ENCODE measurements at places on chromosomes 12 and 14.

DNA sequence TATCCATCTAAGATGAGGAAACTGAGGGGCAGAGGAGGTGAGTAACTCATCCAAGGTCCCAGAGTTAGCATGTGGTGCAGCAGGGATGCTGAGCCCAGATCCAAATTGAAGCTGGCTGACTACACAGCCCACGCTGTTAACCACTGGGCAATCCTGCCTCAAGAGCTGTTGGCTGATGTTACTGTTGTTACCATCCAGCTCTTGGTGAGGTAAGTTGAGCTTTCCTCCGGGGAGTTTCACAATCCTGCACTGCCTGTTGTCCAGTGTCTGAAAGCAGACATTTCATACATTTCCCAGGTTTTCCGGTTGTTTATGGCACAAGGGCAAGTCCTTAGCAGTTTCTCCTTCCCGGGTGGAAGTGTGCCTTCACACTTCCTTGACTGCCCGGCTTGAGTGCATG is 14.5 kb downstream of the CYP46A1 start:
- DNase-seq = no peak

- DNase-seq = no peak
Observed at GRCh38 chr12:91213-91612, 24.6 kb downstream of the IQSEC3 start.

- DNase-seq = no peak
Observed at GRCh38 chr12:71639341-71639760, 24.3 kb downstream of the ZFC3H1 start.

DNA sequence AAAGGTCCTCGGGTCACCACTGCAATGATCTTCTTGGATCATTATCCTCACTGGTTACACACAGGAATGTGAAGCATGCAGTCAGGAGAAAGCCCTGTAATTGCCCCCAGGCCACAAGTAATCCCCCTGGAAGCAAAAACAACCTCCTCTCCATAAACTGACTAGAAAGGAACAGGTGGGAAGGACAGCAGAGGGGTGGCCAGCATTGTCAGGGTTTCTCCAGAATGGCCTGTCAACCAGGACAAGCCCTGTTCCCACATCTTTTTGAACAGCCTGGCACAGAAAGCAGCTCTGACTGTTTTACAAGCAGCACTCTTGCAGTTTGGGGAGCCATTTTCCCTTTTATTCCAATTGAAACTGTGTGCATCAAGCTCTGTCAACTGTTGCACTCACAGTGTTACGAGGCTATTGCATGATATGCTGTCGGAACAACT is 36.1 kb downstream of the TMCC3 start:
- peak; percentile 38 for DNase-seq

DNA sequence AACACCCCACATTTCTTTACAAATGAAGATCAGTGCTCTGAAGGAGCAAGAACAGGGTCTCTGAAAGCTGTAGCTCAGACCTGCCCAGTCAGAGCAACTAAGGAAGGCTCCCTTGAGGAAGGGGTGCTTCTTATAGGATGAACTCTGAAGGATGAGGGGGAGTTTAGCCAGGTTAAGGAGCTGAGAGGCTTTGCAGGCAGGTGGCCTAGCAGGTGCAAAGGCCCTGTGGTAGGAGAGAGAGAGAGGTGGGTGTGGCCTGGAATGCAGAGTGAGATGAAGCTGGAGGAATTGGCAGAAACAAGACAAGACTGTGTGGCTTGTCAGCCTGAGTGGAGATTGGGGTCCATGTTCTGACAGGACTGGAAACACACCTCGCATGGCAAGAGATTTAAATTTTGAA is 20.5 kb upstream of the FAM222A start:
- DNase-seq = no peak

DNA sequence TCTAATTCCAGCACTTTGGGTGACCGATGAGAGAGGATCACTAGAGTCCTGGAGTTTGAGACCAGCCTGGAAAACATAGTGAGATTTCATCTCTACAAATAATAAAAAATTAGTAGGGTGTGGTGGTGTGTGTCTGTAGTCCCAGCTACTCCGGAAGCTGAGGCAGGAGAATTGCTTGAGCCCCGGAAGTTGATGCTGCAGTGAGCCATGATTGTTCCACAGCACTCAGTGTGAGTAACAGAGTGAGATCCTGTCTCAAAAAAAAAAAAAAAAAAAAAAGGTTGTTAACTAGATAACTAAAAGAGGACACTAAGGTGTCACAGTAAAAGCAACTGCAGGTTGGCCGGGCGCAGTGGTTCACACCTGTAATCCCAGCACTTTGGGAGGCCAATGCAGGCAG is 121.3 kb upstream of the MAX start:
- no peak for DNase-seq

DNA sequence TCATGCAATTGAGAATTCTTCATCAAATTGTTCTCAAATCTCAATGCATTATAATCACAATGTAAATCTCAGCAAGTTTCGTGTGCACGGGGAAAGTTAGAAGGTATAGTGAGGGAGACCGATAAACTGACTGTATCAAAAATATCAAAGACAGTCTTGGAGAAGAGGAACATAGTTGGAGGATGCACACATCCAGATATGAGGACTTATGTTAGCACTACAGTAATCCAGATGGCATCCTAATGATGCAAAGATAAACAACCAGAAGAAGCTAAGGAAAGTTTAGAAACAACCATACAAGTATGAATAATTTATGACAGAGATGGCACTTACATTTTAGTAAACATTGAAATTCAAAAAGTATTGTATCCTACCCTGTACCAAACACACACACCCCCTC is 760.1 kb downstream of the RPS29 start:
- no peak for DNase-seq

DNA sequence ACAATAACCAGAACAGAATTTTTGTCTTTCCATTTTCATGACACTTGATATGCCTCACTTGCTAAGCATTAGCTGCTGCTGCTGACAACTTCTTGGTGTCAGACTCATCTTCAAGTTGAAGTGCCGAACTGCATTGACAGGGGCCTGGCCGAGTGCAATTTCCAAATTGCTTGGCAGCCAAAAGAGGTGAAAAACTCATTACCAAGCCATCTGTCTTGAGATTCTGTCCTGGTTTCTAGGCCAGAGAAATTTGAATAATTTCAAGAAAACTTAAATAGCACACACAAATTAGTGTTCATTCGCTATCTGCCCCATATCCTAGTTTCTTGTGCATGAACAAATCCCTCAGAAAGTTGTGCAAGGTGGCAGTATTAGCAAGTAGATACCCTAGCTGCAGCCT is 165.3 kb upstream of the RASSF8 start:
- DNase-seq = no peak

DNA sequence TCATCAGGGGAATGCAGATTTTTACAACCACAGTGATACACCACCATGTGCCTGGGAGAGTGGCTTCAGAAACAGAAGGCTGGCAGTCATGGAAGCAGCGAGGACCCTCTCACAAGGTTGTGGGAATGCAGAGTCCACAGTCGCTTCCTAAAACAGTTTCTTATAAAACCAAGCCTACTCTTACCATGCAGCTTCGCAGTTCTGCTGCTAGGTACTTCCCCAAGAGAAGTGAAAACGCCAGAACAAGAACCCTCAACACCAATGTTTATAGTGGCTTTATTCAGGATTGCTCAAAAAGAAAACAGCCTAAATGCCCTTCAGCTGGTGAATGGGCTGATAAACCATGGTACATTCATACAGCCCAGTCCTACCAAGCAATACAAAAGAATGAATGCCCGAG is 87.2 kb downstream of the DDX51 start:
- DNase-seq = no peak

DNA sequence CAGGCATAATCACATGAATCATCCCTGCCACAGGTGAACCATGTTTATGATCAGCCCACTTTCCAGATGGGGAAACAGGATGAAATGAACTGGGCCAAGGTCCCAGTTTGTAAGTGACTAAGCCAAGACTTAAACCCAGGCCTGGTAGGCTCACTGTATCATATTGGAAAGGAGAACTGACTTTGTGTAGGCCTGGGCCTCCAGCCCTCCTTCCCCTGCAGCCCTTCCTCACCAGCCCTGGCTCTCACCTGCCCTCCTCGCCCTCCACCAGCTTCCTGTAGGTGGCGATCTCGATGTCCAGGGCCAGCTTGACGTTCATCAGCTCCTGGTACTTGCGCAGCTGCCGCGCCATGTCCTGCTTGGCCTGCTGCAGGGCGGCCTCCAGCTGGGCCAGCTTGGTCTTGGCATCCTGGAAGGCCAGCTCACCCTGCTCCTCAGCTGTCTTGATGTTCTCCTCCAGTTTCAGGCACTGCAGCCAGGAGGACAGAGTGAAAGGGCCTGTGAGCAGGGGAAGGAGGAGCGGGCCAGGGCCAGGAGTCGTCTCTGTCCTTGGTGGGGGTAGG is 19.8 kb downstream of the KRT80 start:
- no peak for DNase-seq

DNA sequence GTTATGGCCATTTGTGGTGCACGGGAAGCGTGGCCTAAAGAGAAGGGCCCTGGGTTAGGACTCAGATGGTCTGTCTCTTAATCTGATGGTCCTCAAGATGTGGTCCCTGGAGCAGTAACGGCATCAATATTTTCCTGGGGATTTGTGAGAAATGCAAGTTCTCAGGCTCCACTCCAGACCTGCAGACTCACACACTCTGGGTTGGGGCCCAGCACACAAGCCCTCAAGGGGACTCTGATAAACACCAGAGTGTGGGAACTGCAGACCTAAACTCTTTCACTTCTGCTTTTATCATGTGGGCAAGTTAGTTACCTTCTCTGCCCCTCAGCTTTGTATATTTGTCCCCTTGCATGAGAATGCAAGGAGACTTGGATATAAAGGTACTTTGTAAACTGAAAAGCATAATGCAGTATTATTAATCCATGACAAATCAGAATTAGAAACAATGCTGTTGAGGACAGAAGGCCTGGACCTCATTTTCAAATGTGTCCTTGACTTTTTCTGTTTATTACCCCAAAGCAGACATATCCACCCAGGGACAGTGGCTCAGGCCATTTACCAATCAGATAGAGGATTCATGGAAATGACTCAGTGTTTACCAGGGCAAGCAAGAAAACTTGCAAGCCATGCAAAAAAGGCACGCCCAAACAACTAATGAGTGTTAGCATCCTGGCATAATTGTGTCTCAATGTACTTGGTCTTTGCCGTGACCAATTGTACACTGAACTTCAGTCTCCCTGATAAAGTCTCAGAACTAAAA is 157.0 kb downstream of the ASCL1 start:
- DNase-seq = no peak

All from kidney glomerular epithelial cell (primary cell).